GM12865 (cell line): ENCODE measurements at places on chromosomes 12 and 14.

DNA sequence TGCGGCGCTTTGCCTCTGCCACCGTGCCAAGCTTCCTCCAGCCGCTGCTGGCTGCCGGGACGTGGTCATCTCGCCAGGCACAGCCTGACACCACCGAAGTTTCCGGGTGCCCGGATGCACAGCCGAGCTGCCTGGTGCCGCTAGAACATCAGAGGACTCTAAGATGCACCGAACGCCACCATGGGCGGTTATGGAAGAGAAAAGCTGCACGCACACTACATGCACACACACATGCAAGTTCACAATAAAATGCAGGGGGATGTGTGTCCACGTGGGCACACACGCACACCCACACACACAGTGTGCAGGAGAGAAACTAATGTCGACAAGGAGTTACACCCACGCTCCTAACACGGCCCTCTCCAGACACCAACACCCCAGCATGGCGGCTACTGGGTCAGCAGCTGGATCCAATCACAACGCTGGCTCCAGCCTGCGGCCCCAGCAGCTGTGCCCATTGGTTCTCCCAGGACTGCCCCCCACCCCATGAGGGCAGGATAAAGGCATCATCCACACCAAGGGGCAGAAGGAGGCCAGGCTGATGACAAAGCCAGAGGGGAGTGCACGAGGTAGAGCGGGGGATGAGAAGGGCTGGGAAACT lies 82.7 kb downstream of the BCL11B start:
- no peak for DNase-seq

GRCh38 chr12:57625261-57626032 lies 7.6 kb downstream of the B4GALNT1 start:
- no peak for DNase-seq

DNA sequence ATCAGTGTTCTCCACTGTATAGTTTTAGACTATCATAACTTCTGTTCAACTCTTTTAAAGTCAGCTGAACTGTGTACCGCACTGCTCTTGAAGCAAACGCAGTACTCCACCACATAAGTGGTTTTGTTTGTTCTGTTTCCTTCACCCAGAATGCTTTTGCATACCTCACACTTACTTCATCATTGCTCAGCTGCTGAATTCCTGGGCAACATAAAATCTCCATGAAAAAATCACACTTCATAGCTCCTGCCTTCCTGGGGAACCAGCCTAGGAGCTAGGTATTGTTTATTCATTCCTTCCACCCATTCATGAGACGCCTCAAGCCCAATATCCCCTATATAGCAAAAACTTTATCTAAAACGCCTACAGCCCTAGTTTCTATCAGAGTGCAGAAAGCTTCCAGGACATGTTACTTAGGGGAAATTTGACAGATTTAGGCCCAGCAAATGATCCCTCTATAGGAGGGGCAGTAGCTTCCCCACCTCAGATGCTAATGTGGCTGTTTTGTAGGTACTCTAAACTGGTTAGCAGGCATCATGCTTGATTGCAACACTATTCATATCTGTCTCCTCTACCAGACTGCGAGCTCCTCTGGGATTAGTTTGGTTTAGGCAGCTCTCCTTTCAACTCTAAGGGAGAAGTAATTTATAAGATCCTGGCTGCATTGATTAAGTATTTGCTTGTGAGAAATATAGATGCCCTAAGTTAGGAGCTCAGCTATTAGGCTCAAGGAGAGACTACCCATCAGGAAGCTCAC lies 44.5 kb downstream of the LRRC9 start:
- peak; percentile 14 for DNase-seq

DNA sequence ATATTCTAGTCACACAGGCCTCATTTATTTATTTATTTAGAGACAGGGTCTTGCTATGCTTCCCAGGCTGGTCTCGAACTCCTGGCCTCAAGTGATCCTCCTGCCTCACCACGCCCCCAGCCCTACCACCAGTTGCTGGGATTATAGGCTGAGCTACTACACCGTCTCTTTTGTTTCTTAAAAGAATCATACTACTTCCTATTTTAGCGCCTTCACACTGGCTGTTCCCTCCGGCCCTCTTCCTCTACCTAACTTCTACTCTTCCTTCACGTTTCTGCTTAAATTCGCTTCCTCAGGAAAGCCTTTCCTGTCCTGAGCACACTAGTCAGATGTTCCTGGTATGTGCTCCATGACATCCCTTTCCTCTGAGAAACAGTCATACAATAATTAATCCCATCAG lies 6.4 kb upstream of the MRPL42 start:
- no peak for DNase-seq

DNA sequence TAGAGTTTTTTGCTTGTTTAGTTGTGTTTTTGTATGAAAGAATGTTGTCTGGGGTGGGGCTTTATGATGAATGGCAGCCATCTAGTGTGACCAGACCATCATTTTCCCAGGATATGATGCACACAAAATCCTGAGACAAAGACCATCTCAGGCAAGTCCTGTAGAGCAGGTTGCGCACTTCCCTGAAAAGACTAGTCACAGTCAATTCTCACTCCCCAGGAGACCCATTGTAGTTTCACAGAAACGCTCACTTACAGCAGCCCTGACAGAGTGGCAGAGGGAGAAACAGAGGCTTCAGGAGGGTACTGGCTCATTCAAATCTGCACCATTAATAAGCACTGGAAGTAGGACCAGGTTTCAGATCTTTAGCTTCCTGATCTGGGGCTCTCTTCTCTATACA lies 183.2 kb downstream of the TMEM117 start:
- no peak for DNase-seq

DNA sequence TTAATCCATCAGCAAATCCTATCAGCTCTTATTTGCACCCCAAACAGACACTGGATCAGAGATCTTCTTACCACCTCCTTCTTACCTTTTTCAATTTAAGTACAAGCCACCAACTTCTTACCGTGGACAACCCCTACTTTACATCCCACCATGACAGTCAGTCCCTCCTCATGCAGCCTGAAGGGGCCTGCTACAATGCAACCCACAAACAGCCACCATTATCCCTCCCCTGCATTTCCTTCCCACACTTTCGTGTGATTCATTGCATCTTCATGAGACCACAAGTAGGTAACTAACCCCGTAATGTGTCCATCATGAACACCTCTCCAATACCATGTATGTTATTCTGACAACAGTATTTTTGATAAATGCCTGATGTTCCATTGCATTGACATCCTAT lies 108.6 kb downstream of the BCL11B start:
- DNase-seq: no peak

- no peak for DNase-seq
Measured at GRCh38 chr14:70441641-70442040, 10.3 kb upstream of the ADAM21 start.

- peak; percentile 85 for DNase-seq
Measured at GRCh38 chr12:80187660-80188090, 88.3 kb downstream of the OTOGL start.

DNA sequence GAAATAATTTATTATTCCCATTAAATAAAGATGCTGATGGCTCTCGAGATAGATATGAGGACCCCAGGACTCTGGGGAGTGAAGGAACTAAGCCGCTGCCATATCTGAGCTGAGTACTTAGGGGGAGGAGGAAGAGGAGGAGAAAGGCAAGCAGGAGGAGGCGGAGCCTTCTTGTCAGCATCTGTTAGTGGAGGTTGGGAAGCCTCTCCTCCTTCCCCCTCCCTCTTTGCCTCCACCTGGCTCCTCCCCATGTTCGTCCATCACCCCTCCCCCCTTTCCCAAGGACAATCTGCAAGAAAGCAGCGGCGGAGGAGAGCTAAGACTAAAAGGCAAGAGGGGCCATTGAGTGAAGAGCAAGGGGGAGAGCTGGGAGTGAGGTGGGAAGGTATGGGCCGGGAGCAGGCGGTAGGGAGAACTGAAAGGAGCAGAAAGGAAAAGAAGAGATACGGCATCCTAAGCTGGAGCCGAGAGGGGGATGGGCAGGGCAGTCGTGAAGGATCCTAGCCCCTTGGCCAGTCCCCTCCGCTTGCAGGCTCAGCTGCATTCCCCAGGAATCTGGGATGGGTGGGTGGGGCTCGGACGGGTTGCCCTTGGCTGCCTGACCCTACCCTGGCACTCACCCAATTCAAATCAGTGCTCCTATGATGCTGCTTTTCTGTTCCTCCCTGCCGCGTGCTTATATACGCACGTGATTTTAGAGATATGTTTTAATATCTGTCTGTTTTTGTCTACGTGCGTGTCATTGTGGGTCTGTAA lies at the start of gene PFKM:
Gene PFKM, plus strand, starts transcription at position 287 of the 756 bp plus-strand sequence. CDS start 3,411 bp downstream, outside the sequence.
- DNase-seq: peak; percentile 93

GRCh38 chr12:121955258-121956237 lies 37.2 kb downstream of the CFAP251 start:
- peak; percentile 18 for DNase-seq

GRCh38 chr14:32319368-32320049 lies 9.6 kb upstream of the AKAP6 start:
- no peak for DNase-seq

DNA sequence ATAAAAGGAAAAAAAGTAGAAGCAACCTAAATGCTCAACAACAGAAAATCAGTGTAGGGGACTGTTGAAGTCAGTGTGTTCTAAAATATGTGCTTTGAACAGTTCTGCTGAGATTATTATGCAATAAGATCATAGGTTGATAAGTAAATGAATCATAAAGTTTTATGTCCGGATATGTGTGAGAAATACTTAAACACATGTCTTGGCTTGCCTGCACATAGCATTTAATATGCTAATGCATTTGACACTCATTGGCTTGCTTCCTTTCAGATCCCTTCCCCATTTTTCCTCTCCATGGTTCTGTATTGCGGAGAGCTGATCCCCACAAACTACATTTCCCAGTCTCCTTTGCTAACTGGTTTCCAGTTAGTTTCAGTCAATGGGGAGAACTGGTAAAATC lies 573.8 kb upstream of the TBX3 start:
- no peak for DNase-seq

GRCh38 chr12:93959657-93960056 lies 188.7 kb upstream of the PLXNC1 start:
- DNase-seq: no peak

- DNase-seq: no peak
Measured at GRCh38 chr14:56160088-56160487, 41.9 kb downstream of the PELI2 start.

GRCh38 chr12:75825686-75826085 lies 205.9 kb downstream of the PHLDA1 start:
- DNase-seq: no peak
